ENCODE measurements at places on chromosomes 5 and 9. TPM values are rescaled to one million over a fixed set of nuclear protein-coding genes. Genes with fewer than 3 reads are reported as not detected.

MAMDC2 gene
- total RNA-seq: not detected

PCDHAC2 gene
- total RNA-seq: 12.3 TPM

TMEM232 gene
- total RNA-seq: 3.1 TPM

SLC6A7 gene
- total RNA-seq: not detected

NEUROG1 gene
- total RNA-seq: not detected

ZNF879 gene
- 1.3 TPM for total RNA-seq

BTNL3 gene
- total RNA-seq: not detected

- no peaks in the 10 kb centered on the region for H3K27me3 ChIP-seq
- DNase-seq: no peak
- peaks cover 40% of the 10 kb centered on the region for H3K36me3 ChIP-seq
- H3K27ac ChIP-seq: no peak overlapping the region
Observed at GRCh38 chr5:16755641-16756040, 138.8 kb upstream of the RETREG1 start.

GRCh38 chr9:137813167-137813566, 64.4 kb upstream of the CACNA1B start:
- H3K36me3 ChIP-seq: peaks cover 57% of the 10 kb centered on the region
- H3K4me1 ChIP-seq: no peaks in the 10 kb centered on the region
- no peak for DNase-seq
- no peak overlapping the region for H3K4me3 ChIP-seq
- H3K27me3 ChIP-seq: no peaks in the 10 kb centered on the region

DNA sequence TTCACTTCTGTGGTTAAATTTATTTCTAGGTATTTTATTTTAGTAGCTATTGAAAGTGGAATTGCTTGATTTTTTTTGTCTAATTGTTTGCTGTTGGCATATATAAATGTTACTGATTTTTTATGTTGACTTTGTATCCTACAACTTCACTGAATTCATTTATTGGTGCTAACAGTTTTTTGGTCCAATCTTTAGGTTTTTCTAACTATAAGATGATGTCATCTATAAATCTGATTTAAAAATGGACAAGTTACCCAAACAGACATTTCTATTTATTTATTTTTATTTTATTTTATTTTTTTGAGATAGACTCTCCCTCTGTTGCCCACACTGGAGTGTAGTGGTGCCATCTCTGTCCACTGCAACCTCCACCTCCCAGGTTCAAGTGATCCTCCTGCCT, 162.3 kb downstream of the COX7C start:
- no peak overlapping the region for H3K27ac ChIP-seq
- peaks cover 22% of the 10 kb centered on the region for H3K27me3 ChIP-seq
- no peak for DNase-seq
- H3K4me1 ChIP-seq: no peaks in the 10 kb centered on the region
- H3K36me3 ChIP-seq: no peaks in the 10 kb centered on the region
- no peak overlapping the region for H3K4me3 ChIP-seq

GRCh38 chr5:157575381-157576020, at the start of gene ADAM19:
ADAM19 (minus strand) TSS chr5:157575775; CDS start chr5:157575696, 79 bp downstream.
- DNase-seq: peak; percentile 27
- no peaks in the 10 kb centered on the region for H3K27me3 ChIP-seq
- peaks cover 13% of the 10 kb centered on the region for H3K4me1 ChIP-seq
- no peak within 1 kb of the TSS for H3K27ac ChIP-seq

DNA sequence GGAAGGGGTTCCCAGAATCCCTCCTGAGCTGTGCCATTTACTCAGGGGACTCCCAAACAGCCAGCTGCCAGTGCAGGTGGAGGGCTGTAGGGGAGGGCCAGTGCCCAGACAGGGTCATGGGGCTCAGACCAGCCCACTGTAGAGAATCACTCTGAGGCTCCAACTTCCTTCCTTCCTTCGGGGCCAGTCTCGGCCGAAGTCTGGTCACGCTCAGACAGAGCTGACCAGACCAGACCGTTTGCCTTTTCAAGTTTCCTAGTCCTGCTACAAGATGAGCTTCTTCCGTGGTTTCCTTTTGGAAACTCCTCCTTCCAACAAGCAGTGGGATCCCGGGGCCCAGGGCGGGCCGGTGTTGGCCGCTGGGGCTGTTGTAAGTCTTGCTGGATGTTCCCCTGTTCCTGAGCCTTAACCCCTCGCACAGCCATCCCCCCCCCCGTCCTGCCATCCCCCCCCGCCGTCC, 52.6 kb downstream of the SAR1B start:
- peaks cover 22% of the 10 kb centered on the region for H3K4me1 ChIP-seq
- H3K4me3 ChIP-seq: no peak overlapping the region
- H3K27me3 ChIP-seq: no peaks in the 10 kb centered on the region
- H3K36me3 ChIP-seq: peaks cover 75% of the 10 kb centered on the region

DNA sequence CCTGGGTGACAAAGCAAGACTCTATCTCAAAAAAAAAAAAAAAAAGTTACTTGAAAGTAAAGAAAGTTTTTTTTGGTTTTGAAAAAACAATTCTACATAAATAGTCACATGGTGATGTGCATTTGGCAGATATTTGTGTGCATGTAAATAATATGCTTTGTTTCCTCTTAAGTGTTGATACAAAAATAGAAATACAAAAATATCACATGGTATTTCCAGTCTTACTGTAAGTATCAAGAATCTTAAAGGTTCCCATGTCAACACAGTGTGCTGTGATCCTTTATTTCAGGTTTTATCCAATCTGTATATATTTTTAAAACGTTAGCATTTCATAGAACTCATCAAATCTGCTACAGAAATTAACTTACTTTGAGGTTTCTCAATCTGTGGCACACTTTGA, 521.9 kb downstream of the TLE4 start:
- DNase-seq: no peak
- H3K27ac ChIP-seq: no peak overlapping the region
- no peaks in the 10 kb centered on the region for H3K4me1 ChIP-seq
- H3K27me3 ChIP-seq: no peaks in the 10 kb centered on the region
- H3K4me3 ChIP-seq: no peak overlapping the region

GRCh38 chr9:34810187-34810524, 100.2 kb upstream of the CCL21 start:
- H3K4me1 ChIP-seq: no peaks in the 10 kb centered on the region
- no peaks in the 10 kb centered on the region for H3K36me3 ChIP-seq
- DNase-seq: no peak
- no peak overlapping the region for H3K27ac ChIP-seq
- peaks cover 60% of the 10 kb centered on the region for H3K27me3 ChIP-seq

DNA sequence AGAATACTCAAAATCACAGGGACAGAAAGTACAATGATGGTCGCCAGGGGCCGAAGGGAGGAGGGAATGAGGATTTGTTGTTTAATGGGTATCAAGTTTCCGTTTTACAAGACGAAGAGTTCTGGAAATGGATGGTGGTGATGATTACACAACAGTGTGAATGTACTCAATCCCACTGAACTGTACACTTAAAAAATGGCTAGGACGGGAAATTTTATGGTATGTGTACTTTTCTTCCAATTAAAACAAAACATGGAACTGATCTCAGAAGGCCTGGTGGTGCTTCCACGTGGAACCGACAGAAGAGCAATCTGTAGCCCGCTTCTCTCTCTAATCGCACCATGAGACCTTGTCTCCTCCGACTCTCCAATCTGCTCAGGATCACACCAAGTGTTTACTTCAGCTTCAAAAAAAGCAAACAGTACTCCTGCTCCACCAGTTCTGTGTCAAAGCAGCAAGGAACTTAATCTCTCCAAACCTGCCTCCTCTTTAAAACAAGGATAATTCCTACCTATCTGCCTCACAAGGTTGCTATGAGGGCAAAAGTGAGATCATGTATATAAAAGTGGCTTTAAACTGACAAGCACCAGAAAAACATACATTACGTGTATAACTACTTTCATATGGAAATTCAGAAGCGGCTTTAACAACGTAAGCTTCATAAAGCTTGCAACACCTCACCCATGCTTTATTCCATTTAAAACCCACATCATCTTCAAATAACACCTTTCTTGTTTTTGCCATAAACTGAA, 2.1 kb downstream of the ECPAS start:
- peak overlapping the region; percentile 84 for H3K4me3 ChIP-seq
- no peaks in the 10 kb centered on the region for H3K27me3 ChIP-seq
- peaks cover 1% of the 10 kb centered on the region for H3K36me3 ChIP-seq
- DNase-seq: peak; percentile 72
- peak overlapping the region; percentile 86 for H3K27ac ChIP-seq

GRCh38 chr5:172420235-172420939, 33.9 kb downstream of the SH3PXD2B start:
- peak overlapping the region; percentile 73 for H3K4me3 ChIP-seq
- no peaks in the 10 kb centered on the region for H3K27me3 ChIP-seq
- H3K27ac ChIP-seq: peak overlapping the region; percentile 80

DNA sequence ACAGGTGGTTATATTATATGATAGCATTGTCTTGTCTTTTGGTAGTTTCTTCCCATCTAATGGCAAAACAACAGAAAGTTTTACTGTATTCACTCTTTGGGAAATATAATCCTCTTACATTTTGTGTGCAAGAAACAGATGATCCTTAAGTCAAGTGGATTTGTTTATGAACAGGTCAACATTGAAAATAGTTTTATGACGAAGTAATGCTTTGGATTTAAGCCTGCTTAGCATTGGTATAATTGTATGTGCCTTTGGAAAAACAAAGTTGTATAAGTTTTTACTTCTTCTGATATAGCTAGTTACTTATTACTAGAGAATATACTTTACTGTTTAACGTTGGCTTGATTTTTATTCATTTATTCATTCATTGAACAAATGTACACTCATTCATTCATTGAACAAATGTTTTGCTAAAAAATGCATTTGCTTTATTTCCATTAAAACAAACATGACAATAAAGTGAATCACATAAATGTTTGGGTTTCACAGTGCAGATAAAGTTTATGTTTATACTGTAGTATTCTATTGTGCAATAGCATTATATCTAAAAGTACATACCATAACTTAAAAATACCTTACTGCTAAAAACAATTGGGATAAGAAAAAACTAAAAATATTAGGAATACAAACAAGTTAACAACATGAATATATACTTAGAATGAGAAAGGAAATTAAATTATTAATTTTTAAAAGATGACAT, 12.3 kb downstream of the SGCD start:
- no peak for DNase-seq
- H3K27ac ChIP-seq: no peak overlapping the region
- H3K36me3 ChIP-seq: no peaks in the 10 kb centered on the region
- no peaks in the 10 kb centered on the region for H3K4me1 ChIP-seq
- no peaks in the 10 kb centered on the region for H3K27me3 ChIP-seq

Data from MCF 10A (cell line).